ENCODE measurements at places on chromosomes 7 and 10.

DNA sequence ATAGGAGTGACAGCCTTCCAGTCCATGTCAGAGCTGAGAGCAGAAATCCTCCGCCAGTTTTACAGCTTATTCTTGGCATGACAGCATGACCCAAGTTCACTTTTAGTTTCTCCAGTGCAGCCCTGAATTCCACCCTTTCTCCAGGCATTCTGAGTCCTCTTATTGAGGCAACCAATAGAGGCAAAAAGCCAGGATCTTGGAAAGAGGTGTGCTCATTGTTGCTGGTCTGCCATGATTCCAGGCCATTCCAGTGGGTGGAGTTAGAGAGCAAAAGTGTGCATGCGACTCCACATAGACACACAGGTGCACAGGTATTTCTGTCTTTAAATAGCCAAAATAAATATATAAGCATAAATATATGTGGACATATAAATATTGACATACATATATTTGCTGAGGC is 224.7 kb upstream of the ADARB2 start:
- DNase-seq: no peak

GRCh38 chr7:70881167-70881847 is 250.6 kb upstream of the GALNT17 start:
- DNase-seq: no peak

DNA sequence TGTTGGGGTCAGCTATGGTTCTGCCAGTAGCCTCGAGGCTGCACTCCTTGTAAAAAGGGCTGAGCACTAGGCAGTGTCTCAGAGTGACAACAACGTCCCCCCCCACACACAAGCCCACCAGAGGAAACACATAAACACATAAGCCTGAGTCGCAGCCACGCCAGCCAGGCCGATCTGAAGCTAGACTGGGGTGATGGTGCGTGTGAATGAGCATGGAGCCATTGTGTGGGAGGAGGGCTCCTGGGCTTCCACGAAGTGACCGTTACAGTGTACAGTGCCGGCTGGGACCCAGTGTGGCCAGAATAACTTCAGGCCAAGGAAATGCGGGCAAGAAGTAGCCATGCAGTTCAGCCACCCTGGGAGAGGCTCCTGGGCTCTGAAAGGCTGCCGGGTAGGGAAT is 3.7 kb upstream of the C10orf105 start:
- DNase-seq: no peak

DNA sequence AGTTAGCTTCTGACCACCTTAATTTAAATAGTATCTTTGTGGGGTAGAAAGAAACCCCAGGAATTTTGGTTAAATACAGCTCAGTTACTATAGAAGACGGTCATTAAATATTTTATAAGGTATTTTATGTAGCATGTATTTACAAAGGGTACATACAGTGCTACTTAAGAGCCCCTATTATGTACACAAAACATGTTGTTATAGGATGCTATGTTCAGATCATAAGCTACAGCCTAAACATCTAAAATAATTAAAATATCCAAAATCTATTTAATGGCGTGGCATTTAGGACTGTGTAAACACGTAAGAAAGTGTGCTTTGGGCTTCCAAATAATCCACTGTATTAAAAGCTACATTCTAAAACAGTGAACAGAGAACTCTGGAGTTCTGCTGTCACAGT is 39.4 kb upstream of the DLX5 start:
- DNase-seq: no peak

DNA sequence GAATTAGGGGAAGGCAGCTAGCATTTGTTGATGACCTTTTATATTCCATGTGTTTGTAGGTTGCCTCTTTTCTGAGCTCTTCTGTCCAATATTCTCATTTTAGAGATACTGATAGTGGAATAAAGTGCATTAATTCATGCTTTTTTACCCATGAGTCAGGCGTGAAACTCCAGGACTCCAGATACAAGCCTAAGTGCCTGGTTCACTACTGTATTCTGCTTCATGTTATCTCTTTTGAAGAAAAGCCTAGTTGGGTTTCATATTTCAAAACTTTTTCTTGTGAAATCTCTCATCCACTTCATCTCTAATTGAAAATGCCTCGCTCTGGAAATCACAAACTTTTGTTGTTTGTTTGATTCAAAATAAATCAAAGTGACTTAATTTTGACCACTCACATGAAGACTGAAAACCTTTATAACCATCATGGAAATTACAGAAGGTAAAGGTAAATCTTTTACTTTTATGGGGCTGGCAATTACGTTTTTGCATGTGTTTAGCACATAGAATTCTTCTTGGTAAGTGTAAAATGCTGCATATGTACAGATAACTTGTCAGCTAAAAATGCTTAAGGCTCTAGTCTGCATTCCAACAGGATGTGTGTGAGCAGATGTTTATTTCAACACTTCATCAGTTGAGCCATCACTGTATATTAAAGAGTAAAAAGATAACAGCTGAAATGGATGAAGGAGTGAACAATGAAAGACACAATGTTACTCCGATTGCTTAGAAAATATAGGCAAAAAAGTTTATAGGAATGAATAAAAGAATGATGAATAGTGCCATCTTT is 961.8 kb upstream of the CELF2 start:
- DNase-seq: no peak

DNA sequence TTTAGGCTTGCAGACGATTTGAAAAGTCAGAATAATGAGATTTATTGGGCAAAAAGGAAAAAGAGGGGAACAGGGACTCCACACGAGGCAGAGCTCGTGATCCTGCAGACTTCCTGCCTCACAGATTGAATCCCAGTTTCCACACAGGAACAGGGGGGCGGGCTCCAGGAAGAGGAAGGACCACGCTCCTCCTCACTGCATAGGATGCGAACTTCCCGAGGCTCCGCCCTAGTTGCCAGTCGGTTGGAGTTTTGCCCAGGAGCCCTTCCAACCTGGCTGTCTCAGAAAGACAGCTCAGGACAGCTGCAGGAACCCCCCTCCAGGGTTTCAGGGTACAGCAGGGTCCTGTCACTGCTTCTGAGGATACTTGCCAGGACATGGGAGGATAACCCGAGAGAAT is 488.3 kb upstream of the ADARB2 start:
- DNase-seq: no peak

GRCh38 chr7:2100278-2101208 is 132.2 kb downstream of the MAD1L1 start:
- DNase-seq: peak; percentile 62

DNA sequence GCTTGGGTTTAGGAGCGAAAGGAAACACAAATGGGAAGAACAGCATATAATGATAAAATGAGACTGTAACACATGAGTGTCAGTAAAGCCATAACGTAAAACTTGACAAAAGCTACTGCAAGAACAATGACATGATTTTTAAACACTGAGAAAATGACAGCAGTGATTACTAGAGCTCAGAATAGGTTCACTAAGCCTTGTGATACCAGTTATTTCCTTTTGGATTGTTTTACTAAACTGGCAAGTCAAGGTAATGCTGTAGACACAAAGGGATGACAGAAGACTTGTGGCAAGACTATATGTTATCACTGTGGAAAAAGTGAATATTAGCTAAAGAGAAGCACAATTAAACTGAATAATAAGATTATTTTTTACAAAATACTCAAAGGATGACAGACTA is 12.7 kb downstream of the NCOA4 start:
- peak; percentile 38 for DNase-seq

DNA sequence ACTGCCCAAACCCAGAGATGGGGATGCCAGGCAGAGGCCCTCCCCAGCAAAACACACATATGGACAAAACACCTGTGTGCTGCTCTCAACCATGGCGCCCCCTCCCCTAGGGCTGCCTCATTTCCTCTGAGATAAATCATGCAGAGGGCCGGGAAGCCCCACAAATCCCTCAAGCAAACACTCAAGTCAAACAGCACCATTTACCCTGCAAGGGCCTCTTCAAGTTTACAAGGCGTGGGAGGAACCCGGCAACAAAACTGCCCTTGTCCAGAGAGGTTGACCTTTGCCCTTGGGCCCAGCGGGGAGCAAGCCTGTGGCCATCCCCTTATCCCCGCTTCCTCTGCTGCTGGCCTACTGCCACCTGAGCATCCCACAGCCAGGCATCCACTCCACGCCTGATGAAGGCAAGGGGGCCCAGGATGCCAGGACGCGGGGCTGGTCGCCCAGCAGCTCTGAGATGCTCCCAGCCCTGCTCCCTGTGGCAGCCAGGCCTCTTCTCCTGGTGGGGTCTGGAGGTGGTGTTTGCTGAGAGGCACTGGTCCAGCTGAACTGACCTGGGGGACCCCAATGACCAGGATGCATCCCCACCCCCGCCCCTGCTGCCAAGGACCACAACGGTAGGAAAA is 77.4 kb downstream of the DLG5 start:
- DNase-seq: no peak

- DNase-seq: no peak
These were observed 75.9 kb downstream of the PPP1R3C start for GRCh38 chr10:91556691-91557566.

DNA sequence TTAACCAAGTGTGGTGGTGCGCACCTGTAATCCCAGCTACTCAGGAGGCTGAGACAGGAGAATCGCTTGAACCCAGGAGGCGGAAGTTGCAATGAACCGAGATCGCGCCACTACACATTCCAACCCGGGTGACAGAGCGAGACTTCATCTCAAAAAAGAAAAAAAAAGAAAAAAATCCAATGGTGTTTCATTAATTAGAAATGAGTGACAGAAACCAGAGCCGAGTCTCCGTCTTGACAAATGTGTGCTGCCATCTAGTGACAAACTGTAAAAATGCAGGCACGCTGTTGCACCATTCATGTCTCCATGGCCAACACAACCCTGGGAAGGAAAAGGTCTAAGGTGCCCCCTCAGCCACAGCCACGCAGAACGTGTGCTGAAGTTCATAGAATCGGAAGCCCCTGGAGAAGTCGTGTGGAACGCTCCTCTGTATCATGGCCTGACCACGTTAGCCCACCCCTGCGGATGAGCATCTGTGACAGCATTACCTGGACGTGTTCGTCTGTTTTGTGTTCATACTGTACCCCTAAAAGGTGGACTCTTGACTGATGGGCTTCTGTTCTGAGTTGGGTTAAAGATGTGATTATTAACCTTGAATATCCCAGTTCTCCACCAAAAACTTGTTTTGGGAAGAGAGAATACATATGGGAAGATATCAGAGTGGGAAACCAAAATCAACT is 94.9 kb downstream of the LYZL2 start:
- peak; percentile 88 for DNase-seq

GRCh38 chr7:101015626-101016025 is 4.3 kb upstream of the MUC17 start:
- no peak for DNase-seq

DNA sequence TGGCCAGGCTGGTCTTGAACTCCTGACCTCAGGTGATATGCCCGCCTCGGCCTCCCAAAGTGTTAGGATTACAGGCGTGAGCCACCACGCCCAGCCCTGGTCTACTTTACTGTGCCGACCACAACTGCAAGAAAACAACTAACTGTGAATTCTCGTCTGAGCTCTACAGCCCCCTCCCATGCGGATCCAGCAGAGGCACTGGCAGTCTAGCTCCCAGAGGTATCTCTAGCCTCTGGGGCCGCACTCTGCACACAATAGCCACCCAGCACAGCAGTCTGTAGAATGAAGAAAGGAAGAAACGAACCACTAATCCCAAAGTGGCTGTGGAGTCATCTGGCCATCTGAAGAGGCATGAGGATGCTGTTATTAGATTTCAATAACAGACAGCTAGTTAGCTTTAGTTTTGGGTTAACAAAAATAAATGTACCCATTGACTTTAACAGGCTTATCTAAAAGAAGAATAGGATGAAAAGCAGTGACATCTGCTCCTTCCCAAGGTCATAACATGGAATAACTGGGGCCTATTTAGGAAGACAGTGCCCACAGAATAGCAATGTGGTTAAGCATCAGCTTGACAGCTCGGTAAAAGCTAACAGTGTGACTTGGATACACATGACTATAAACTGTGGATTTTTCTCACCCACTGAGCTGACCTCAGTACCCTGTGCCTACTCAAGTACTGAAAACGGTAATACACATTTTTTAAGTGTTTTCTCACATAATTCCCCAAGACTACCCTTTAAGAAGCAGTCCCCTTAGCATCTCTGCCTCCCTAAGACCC is 131.9 kb downstream of the TNS3 start:
- no peak for DNase-seq

GRCh38 chr7:15403751-15404150 is 158.1 kb downstream of the AGMO start:
- no peak for DNase-seq

GRCh38 chr10:77274046-77274795 is 363.4 kb downstream of the KCNMA1 start:
- no peak for DNase-seq

DNA sequence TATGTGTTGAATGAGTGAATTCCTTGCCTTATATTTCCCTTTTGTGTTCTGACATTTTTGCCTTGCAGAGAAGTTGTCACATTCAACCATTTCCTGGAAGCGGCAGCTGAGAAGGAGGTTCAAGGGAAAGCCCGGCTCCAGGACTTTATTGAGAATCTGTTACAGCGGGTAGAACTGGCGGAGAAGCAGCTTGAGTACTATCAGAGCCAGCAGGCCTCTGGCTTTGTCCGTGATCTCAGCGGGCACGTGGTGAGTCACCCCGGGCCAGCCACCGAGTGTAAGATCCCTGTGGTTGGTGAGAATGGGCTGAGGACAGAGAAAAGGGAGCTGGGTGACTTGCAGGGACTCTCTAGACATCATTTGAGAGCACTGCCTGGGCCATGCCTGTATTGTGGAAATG is 14.2 kb downstream of the ZNF365 start:
- DNase-seq: no peak

DNA sequence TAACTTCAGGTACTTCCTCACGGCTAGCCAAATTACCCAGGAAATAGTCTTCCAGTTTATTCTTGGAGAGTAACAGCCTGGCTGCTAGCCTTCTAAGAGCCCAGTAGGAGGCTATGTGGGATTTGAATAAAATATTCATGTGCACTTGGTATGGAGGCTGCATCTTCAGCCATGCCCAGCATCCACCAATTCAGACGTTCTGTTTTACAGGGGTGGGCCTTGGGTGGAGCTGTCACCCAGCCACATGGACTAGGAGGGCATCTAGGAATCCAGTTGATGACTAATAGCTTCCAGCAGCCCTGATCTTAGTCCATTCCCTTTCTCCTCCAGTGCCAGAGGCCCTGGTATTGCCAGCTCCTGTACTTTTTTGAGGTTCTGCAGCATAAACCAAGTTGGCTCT is 66.3 kb upstream of the ZRANB1 start:
- DNase-seq: peak; percentile 3

DNA sequence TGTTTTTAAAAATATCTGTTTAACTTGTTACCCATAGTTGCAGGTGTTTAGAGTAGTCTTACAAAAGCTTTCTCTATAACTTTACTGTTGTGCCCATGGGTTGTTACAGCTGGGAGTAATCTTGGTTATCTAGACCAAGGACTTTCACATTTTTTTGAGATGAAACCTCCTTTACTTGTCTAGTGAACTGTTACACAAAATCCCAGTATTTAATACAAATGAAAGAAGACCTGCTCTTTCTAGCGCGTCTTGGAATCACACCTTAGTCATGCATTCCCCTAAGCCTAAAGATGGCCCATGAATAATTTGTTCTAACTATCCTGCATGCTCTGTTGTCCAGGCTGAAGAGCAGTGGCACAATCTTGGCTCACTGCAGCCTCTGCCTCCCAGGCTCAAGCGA is 38.0 kb downstream of the CSGALNACT2 start:
- no peak for DNase-seq
